ENCODE measurements at places on chromosomes 11 and 22.
A peak's percentile ranks its signal among the peaks of the same experiment; 100 is the strongest.

DNA sequence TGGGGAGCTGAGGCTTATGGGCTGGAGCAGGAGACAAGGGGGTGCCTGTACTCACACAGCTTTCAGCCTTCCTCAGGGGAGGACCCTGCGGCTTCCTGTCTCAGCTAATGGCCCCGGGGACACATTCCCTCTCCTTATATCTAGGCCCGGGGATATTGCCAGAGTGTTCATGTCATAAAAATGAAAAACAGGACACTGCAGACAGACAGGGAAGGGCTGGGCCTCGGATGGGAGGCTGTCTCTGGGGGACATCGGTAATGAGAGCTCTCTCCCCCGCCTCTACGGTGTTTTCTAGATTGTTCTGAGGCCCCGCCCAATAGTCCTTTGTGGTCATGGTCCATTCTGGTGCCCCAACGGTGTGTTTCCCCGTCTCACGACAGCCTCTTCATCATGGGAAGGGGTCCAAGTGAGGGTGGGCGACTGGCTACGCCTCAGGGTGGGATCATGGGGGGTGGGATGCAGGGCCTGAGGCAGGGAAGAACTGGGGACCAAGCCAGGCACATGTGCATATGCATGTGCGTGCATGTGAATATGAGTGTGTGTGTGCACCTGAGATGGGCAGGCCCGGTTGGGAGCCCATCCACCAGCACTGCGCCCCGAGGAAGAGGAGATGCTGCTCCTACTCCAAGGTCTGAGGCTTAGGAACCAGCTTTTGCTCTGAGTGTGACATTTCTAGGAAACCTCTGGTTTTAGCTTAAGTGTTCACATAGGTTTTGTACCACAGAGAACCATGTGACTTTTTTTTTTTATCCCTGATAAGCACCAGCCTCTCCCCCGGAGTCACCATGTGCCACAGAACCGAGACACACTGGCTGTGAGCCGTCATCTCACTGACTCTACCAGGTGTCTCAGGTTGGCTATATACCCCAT, 5.3 kb downstream of the ARVCF start:
- no peak for DNase-seq

- peak; percentile 36 for DNase-seq
Observed at GRCh38 chr11:118295199-118295598, 9.3 kb upstream of the CD3E start.

GRCh38 chr11:133501643-133502539, 30.4 kb downstream of the OPCML start:
- no peak for DNase-seq

GRCh38 chr11:19560156-19560555, 152.5 kb upstream of the NAV2 start:
- DNase-seq: no peak

DNA sequence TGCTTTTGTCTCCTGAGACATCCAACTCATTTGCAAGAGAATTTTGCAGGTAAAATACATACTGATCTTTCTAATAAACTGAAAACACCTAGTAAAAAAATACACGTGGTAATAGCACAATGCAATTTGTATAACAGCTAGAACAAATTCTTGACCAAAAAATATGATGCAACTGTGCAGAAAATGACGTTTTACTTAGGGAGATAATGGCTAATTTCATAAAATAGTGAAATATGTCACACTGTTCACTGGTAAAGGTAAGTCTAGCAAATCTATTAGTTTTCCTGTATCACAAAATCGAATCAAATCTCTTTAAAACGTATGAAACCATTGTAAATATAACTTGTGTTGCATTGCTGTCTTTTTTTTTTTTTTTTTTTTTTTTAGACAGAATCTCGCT, 130.0 kb downstream of the VPREB1 start:
- no peak for DNase-seq

GRCh38 chr11:66970371-66970806, 4.7 kb upstream of the C11orf86 start:
- DNase-seq: no peak

DNA sequence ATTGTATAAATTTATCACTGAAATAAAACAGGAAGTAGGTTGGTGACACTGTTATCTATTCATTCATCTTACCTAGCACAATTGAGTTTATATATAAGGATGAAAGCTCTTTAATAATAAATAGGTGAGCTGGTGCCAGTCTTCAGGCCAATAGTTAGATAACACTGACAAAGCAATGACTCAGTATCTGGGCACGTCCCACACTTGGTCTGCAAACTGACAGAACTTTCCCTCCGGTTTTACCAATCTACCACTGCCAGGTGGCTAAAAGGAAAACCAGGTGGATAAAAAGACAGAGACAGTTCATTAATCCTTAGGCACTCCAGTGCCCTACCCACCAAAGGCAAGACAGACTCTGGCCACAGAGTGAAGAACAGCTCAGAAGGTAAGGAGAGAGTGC, 17.6 kb downstream of the DDB1 start:
- DNase-seq: no peak

- DNase-seq: peak; percentile 28
Observed at GRCh38 chr11:67195971-67196456, 70.3 kb upstream of the GRK2 start.

GRCh38 chr11:9155930-9156329, 64.5 kb upstream of the SCUBE2 start:
- no peak for DNase-seq

- no peak for DNase-seq
Observed at GRCh38 chr11:7899418-7899817, 31.6 kb downstream of the OR10A6 start.

DNA sequence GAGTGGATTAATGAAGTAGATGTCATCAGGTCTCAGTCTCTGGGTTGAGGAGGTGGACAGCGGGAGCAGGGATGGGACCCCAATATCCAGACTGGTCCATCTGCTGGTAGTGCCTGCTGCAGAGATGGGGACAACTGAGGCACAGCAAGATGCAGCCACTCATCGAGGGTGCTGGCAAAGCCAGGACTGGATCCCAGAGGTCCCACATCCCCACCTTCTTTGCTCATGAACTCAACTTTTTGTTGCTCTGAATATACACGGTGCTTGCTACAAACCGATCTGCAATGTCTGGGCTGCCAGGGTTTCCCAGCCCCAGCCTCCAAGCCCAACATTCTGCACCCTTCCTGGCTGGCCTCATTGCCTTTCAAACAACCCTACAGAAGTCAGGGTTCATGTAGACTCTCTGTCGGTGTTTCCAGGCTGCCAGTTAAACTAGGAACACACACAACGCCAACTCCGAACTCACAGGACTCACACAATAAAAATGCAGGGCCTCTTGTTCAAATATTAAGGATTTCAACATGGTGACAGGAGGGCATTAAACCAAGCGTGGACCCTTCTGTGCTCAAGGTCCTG, 168.2 kb downstream of the MN1 start:
- DNase-seq: no peak

DNA sequence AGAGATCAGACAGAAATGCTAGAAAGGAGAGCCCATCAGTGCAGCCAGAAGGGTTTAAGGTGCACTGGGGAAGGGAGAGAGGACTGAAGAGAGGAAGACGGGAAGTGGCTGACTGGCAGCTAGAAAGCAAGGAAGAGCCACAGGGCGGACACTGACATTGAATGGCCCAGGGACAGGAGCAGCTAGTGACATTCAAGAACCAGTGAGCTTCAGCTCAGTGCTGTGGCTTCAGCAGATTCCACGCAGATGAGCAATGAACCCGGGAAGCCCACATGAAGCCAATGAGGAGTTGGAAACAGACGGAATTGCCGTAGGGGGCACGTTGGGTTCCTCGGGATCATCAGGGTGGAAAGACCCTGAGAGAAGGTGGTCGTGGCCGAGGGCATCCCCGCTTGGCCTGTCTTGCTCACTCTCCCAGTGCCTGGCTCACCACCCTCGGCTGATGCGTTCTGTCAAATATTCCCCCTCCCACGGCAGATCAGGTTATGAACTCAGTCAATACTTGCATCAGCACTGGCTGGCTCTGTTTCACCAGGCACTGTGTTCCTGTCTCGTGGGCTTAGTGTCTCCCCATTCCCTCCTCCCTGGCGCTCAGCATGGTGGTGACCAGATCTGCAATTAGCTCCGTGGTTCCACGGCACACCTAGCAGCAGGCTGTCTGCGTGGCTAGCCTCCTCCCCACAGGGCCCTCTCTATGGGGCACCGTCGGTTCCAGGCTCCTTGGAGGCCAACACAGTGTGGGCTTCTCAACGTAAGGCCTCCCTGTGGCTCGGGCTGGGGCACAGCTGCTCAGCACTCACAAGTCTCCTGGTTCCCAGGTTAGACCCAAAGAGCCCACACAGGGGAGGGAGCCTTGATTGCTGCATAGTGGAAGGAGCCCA, 145.5 kb downstream of the TRIM29 start:
- DNase-seq: peak; percentile 5

DNA sequence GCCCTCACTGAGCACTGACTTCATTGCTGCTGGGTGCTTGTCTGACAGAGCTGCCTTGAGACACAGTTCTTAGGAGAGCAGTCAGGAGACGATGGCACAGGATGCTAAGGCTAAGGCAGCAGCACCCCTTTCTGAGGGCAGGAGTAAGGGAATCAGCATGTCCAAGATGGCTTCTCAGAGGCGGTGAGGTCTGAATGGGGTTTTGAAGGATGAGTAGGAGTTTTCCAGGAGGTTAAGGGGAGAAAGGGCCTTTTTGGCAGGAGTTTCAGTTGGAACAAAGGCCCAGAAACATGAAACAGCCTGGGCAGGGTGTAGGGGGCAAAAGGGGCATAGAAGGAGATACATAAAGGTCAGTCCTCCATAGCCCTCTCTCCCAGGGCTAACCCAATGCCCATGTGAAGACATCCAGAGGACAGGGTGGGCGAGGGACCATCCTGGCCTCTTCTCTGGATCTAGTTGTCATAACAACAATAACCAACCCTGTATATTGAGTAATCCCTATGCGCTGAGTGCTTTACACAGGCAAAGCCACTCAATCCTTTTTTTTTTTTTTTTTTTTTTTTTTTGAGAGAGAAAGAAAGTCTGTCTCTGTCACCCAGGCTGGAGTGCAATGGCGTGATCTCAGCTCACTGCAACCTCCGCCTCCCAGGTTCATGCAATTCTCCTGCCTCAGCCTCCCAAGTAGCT, 19.0 kb downstream of the CYTH4 start:
- no peak for DNase-seq

GRCh38 chr11:120210626-120211521, at the start of gene OAF:
TSS of gene OAF (plus strand) at chr11:120211032. CDS start at chr11:120211280, 248 bp downstream.
- peak; percentile 92 for DNase-seq

DNA sequence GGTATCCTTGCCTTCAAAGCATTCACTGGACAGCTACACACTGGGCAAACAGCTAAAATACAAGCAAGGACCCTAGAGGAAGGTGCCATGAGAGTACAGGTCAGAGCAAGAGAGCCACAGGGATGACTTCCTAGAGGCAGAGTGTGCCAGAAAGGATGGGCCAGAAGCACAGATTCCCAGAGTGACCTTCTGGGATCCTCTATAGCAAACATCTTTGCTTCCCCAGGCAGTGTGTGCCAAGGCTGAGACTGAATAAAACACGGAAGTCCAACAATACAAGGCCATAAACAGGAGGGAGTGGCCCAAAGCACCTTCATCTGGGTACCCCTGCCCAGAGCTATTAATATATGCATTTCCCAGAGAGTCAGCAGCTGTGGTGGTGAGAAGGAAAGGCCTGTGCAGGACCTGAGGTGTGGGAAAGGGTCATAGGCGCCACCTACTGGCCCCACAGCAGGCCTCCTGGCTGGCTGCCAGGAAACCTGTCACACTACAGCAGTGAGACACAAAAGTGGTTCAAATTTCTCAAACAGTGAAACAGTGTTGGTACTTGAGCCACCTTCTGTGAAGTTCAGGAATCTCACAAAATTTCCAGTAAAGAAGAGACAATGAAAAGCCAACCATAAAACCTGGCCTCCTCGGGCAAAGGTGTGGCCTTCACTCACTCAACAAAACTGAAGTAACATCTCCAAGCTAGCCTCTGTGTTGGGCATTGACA, 20.3 kb downstream of the CLPB start:
- DNase-seq: peak; percentile 83

DNA sequence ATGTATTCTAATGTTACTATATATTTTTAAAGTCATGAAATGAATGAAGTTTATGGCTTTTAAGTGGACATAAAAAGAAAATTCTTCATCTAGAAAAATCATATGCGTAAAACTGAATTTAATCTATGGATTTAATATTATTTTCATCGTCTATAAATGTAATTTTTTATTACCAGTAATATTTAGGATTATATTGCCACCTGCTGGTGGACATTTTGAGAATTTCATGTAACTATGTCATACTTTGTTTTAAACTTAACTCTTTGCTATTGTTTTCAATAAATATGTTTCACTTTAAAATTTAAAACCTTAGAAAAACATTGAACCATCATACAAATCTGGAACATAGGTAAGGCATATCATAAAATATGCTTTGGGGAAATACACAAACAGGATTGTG, 66.5 kb upstream of the CEP126 start:
- DNase-seq: no peak

- DNase-seq: no peak
Observed at GRCh38 chr11:64364435-64364834, 5.5 kb downstream of the RPS6KA4 start.

- DNase-seq: no peak
Observed at GRCh38 chr22:22372086-22372485, 127.5 kb downstream of the VPREB1 start.

- DNase-seq: peak; percentile 60
Observed at GRCh38 chr11:45204761-45205160, 58.3 kb downstream of the PRDM11 start.

DNA sequence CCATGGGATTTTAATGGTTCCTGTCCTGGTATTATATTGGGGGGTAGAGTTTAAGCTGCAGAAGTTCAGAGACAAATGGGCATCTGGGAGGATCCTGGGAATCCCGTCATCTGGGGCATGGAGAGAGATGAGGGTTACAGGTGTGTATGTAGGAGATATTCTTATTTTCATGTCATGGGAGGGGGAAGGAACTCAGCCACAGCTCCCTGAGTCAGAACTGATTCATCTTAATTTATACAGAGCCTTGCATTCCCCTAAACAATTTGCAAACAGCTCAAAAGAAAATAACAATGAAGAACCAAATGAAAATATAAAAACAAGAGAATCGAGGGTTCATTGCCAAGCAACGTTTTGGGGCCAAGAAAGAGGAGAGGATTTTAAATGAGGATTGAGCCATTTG, 155.9 kb upstream of the TBCEL start:
- DNase-seq: no peak

DNA sequence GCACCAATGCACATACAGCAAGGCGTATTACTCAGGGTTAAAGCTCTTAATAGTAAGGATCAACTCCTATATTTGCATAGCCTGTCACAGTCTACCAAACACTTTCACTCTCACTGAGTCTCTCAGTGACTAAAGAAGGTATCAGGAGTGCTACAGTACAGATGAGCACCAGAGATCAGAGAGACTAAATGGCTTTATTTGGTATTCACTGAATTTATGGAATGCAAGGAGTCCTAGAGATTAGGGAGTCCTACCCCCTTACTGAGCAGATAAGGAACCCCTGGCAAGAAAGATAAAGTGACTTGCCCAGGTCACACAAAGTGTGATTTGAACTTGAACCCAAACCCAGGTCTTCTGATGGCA, 396.4 kb upstream of the CCDC90B start:
- no peak for DNase-seq

DNA sequence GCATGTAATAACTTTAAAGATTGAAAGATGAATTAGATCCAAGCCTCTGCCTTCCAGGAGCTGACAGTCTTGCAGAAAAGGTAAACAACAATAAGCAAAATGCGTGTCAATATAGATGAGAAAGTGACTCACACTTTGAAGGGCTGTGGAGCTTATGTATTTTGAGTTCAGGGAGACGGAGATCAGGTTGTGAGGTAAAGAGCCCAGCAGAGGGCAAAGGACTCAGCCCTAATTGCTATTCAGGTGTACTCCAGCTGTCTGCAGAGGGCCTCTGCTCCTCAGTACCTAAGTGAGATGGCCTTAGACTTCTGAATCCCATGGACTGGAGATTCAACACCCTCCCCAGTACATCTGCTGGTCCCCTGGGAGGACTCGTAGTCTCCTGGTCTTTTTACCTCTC, 22.9 kb upstream of the CTR9 start:
- no peak for DNase-seq

All from iPS-NIHi11 (cell line).